ENCODE measurements at places on chromosomes 2 and 18. TPM values are rescaled to one million over a fixed set of nuclear protein-coding genes. Genes with fewer than 3 reads are reported as not detected.

Gene DYNAP
- not detected for total RNA-seq

Gene AFF3
- total RNA-seq = 7.1 TPM

GRCh38 chr2:231455222-231455621 lies 9.1 kb downstream of the NCL start:
- no peak for DNase-seq

DNA sequence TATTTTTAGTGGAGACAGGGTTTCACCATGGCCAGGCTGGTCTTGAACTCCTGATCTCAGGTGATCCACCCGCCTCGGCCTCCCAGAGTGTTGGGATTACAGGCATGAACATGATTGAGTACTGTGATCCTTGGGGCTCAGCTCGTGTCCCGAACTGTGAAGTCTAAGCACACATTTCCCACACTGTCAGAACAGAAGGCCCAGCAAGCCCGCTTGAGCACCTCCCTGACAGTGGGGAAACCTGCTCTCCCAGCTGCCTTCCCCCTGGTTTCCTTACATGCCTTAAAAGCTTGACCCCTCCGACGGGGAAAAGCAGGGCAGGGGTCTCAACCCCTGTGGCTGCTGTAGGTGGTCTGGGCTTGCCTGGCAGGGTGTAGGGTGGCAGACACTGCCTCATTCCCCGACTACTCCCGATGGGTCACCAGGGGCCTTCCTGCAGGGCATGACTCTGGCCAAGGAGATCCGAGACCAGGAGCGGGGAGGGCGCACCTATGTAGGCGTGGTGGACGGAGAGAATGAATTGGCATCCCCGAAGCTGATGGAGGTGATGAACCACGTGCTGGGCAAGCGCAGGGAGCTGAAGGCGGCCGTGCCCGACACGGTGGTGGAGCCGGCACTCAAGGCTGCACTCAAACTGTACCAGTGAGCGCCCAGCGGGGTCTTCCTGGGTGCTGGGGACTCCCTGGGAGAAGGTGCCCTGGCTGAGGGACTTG lies 10.1 kb downstream of the VIL1 start:
- no peak for DNase-seq

DNA sequence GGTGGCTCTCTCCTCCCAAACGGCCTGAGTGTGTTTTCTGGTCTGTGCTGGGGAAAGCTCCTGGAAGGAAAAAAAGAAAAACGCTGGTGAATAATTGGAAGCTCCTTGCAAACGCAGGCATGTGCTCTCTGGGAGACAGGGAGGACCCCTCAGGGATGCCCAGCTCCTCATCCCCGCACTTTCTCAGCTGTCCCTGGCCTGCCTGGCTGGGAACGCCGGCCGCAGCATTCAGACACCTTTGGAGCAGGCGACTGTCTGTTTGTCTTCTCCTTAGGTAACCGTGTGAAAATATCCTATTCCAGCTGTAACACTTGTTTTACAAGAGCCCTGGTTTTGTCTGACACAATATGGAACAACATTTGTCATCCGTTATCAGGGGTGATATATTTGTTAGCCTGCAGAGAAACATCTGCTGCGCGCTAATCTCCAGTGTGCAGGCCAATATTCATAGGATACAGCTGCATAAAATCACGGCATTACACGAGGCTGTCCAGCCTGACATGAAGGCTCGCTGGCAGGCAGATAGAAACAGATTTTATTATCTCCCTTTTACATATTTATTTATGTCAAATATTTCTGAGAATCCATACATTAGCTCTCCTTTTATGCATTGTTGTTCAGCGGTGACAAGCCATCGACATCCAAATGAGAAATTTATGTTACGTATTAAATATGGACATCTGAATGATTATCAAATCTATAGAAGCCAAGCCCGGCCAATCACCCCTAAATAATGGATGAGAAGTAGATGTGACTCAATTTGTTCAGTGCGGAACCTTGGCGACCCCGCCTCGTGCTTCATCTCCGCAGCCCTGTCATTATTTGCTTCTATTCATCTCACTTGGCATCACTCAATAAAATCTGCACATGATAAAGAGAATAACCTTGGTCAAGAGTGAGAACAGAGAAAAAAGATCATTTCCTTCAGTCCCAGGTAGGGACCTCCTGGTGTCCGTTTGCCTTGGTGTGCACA lies 675.1 kb upstream of the SALL3 start:
- DNase-seq = no peak

Gene MALL
- total RNA-seq = not detected

DNA sequence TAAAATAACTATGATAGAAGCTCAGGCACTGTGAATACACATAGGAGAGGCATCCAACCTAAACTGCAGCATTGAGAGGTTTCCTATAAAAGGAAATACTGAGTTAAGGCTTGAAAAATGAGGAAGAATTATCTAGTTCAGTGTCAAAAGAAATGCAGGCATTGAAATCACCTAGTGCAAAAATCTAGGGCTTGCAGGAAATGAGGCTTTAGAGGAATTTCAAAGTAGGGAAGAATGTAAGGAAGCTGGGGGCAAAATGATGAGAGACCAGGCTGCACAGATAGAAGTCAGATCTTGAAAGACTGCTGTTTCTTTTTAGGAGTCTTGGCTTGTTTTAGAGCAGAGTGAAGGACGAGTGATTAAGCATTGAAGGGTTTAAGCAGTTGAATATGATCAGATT lies 28.1 kb upstream of the SCYGR2 start:
- no peak for DNase-seq

GRCh38 chr2:113765276-113765675 lies 8.8 kb upstream of the SLC35F5 start:
- no peak for DNase-seq

- no peak for DNase-seq
Observed at GRCh38 chr18:59729781-59730180, 32.6 kb upstream of the CCBE1 start.

DNA sequence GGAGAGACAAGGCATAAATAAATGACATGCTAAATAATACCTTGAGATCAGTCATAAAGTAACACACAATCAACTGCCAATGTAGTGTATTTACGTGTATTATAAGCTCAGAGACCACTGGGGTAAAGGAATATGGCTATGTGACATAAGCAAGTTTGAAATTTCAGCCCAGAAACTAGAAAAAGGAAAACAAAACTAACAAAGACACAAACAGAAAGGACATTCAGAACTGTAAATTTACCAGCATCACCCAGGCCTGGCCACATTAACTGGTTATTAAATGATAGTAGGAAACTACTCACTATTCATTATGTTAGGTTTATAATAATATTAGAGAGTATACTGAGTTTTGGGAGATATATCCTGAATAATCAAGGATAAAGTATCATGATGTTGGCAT lies 98.8 kb downstream of the METTL8 start:
- DNase-seq = no peak

DNA sequence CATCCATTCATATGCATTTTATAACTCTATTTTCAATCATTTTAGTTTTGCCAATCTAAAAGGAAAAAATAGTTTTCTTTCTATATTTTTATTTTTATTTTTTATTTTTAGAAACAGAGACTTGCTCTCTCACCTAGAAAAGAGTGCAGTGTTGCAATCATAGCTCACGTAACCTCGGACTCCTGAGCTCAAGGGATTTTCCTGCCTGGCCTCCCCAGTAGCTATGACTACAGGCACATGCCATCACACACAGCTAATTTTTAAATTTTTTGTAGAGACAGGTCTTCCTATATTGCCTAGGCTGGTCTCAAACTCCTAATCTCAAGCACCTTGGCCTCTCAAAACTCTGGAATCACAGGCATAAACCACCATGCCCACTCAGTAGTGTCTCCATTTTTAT lies 125.5 kb upstream of the XIRP2 start:
- no peak for DNase-seq

GRCh38 chr2:195898505-195899191 lies 170.0 kb downstream of the DNAH7 start:
- DNase-seq = no peak

Gene SPRED2
- 9.5 TPM for total RNA-seq

DNA sequence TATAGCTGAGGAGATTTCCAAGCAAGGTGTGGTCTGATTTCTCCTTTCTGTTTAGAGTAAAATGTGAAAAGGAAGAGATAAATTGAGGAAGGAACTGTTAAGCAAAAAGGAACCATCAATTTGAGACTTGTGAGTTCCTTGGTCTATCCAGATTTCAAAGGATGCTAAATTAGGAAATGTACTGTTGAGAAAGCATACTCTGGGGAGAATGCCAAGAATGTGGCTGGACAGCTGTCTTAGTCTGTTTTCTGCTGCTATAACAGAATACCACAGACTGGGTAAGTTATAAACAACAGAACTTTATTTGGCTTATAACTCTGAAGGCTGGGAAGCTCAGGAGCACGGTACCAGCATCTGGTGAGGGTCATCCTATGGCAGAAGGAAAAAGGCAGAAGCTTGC lies 1097.2 kb downstream of the TDRD15 start:
- no peak for DNase-seq

GRCh38 chr2:206989311-206989710 lies 50.0 kb downstream of the CPO start:
- no peak for DNase-seq

DNA sequence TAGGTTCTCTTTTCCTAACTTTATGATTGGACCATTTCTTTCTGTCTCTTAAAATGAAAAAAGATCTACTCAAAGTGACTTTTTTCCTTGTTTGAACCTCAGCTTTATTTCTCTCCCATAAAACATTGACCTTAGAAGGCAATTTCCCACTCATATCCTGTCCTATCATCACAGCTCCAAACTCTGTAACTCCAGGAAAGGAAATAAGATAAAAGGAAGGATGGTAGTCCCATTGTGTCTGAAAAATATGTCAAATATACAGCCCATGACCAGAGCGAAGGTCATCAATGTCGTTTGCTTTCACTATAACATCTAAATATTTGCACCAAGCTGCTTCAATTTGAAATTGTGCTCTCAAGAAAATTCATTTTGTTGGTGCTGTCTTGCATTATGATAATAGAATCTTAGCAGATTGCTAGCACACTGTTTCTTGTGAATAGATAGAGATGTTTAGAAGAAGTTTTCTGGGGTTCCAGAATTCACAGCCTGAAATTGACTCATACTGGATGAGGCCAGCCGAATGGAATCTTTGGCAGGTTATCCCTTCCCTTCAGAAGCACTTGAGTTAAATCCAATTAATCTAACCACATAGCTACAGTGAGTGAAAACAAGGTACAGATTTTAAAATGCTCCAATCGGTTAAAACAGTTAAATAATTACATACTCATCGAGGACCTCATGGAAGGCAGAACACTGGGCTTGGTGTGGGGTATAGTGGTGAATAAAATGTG lies 95.1 kb downstream of the CRIM1 start:
- no peak for DNase-seq

- DNase-seq = no peak
Observed at GRCh38 chr2:141639809-141640208, 491.0 kb downstream of the LRP1B start.

DNA sequence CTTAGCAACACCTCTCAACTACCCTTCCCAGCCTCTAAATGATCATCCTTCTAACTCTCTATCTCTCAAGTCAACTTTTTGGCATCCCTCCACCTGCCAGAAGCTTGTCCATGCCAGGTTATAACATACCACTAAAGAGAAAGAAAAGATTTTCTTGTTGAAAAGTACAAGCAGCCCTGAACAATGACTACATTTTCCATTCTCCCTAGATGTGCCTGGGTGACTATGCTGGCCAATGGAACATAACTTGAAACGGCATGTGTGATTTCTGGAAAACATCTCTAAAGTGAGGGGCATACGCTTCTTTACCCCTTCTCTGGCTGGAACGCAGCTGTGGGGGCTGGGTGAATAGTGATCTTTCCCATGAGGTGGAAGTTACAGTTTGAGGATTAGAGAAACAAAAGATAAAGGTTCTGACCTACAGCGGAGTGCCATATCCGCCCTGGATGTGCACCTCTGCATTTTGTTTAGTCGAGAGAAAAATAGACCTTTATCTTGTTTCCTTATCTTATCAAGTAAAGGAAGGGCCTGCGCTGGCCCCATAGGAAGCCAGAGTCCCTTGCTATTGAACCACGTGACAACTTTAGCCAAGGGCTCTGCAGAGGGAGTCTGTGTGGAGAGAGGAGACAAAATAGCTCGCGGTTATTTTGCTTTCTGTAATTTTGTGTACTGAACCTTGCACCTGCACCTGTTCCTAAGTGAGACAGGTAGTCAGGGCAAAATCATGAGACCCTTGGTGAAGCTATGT lies 436.8 kb downstream of the TGIF1 start:
- DNase-seq = no peak

Gene GAREM2
- total RNA-seq = 2.8 TPM

Gene RNF103
- 8.7 TPM for total RNA-seq

GRCh38 chr2:58266211-58266610 lies 25.1 kb upstream of the FANCL start:
- DNase-seq = no peak

- no peak for DNase-seq
Observed at GRCh38 chr2:233236820-233237589, 14.5 kb upstream of the ATG16L1 start.

Gene AKAIN1
- not detected for total RNA-seq

GRCh38 chr2:143088388-143088787 lies 40.8 kb upstream of the ARHGAP15 start:
- no peak for DNase-seq

DNA sequence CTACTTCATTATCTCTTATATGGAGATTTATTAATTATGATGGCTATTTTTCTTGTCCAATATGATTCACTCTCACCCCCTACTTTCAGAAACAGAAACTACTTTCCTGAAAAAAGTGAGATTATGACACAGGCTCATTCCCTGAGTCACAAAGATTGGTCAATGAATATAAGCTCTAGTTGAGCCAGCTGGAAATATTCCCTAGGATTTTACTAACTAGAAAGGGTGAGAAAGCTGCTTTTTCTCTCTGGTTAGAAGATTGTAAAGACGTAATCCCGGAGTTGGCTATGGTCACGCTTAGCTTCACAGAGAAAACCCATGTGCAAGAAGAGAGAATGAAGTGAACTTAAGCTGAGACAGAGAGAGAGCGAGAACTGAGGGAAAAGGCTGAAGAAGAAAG lies 223.7 kb upstream of the SMAD7 start:
- DNase-seq = no peak

DNA sequence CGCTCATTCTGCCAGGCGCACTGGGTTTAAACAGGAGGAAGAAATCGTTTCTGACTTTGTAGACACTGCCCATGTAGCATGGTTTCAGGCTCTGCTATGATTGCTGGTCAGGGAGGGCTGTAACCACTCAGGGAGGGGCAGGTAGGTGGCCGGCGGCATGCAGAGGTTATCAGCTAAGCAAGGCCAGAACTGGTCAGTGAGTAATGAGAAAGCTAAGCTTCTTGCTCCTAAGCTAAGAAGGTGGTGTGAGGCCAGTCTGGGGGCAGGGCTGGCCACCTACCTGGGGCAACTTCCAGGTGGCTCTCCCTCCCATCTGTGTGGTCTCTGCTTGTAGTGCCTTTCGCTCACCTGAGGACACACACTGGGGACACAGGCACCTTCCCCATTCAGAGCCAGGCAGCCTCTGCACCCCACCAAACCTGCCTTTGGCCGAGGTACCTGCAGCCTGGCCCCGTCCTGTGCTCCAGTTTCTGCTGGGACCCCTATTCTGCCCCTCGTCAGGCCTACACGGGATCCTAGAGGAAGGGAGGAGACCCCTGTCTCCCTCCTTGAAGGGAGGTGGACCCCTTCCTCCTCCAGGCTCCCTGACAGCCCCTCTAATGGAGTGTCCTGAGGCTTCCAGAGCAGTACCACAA lies 195.9 kb downstream of the SEPTIN10 start:
- DNase-seq = no peak
